Stimulated activated CD8-positive, alpha-beta memory T cell treated with anti-CD3 and anti-CD28 coated beads, Interleukin-15, amount 100 ng/mL, for 48 hours (primary cell): ENCODE measurements at places on chromosomes 2 and 18.

- no peak for DNase-seq
These were observed 18.1 kb downstream of the CYP1B1 start for GRCh38 chr2:38057651-38058410.

- no peak for DNase-seq
These were observed 44.3 kb upstream of the REL start for GRCh38 chr2:60837123-60837522.

GRCh38 chr2:74944987-74945787, 13.3 kb upstream of the POLE4 start:
- DNase-seq: no peak

- no peak for DNase-seq
These were observed 64.0 kb downstream of the NXPH2 start for GRCh38 chr2:138716183-138716582.

- DNase-seq: no peak
These were observed 32.7 kb downstream of the ARHGAP25 start for GRCh38 chr2:68767031-68767961.

GRCh38 chr2:162118166-162119031, 33.6 kb downstream of the GCG start:
- no peak for DNase-seq

DNA sequence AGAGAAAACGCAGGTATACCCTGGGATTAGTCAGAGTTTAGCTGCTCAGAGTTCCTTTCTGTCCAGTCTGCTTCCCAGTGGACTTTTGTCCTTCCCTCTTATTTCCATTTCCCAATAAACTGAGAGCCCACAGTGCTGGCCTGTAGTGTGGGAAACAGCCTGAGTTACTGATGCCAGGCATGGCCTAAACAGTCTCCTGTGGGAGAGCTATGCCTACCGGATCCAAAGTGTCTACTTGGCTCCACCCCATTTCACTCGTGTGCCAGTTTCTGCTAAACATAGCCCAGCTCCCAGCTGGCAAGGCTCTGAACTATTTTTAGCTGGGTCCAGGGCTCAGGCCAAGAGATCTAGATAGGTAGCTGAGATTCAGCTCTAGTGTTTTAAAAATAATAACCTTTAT, 15.6 kb upstream of the PPP1CB start:
- DNase-seq: no peak

- DNase-seq: no peak
These were observed 89.3 kb downstream of the EHBP1 start for GRCh38 chr2:62794791-62795190.

DNA sequence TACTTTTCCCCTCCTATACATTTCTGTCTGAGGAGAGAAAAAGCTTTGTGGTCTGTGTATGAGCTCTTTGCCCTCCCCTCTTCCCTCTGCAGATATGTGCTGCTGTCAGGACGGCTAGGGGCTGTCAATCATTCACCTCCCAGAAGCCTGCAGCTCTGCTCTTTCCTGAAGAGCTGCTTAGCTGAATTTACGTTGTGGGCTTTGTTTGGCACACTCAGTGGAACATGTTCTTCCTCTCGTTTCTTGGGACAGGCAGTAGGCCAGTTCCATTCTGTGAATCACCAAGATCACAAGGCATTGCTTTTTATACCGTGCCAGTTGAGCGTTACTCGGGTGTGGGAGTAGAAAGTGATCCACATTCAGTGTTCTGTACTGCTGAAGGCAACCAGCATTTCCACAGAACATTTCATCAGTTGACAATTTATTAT, 136.7 kb downstream of the LAMA3 start:
- no peak for DNase-seq

DNA sequence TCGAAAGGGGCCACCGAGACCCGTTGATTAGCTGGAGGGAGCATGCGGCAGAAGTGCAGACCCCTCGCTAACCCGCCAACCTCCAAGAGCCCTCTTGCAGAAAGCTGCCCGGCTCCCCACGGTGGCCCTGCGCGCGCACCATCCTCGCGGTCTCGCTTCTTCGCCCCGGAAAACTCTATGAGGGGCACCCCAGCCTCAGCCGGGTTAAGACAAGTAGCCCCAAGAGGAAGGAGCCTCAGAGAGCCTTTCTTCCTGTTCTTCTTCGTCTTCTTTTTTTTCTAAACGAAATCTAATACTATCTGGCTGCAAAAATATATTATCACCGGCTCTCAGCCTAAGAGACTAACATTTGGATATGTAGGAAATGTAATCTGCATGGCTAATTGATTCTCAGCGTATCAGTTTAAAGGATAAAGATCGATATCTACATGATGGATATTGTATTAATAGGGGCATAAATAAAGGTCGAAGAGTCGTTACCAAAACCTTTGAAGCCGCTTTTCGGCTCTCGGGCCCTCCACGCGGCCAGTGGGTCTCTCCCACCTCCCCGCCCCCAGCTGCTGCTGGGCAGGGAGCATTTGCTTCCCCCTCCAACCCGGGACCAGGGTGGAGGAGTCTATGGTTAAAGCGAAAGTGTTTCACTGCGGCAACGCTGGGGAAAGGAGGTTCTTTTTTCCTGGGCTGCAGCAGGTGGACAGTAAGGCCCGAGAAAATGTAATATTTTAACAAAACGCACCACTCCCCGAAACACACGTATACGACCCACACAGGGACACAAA, 6.1 kb upstream of the PAX3 start:
- DNase-seq: no peak

- no peak for DNase-seq
These were observed 260.0 kb upstream of the HS6ST1 start for GRCh38 chr2:128578406-128579390.

DNA sequence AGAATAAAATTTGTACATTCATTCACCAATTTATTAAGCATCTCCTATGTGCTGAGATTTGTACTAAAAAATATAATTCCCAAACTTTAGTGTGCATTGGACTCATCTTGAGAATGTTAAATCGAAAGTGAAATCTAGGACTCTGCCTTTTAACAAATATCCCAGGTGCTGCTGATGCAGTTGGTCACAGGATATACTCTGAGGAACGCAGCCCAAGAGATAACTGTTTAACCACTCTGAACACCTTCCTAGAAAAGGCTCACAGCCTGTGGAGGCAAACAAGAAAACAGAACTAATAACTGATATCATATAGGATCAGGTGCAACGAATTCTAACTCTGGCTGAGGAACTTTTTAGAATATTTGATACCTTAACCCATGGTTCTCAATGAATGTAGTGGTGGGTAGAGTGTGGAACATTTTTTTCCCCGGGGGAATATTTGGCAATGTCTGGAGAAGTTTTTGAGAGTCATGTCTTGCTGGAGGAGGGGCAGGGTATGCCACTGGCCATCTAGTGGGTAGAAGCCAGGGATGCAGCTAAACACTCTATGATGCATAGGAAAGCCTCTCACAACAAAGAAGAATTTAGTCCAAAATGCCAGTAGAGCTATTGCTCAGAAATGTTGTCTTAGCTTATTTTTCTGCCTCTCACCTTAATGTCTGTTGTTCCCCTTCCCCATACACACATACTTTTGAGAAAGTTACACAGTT, 96.5 kb downstream of the EHBP1 start:
- DNase-seq: no peak

GRCh38 chr2:199861132-199861774, 10.3 kb upstream of the FTCDNL1 start:
- DNase-seq: no peak

DNA sequence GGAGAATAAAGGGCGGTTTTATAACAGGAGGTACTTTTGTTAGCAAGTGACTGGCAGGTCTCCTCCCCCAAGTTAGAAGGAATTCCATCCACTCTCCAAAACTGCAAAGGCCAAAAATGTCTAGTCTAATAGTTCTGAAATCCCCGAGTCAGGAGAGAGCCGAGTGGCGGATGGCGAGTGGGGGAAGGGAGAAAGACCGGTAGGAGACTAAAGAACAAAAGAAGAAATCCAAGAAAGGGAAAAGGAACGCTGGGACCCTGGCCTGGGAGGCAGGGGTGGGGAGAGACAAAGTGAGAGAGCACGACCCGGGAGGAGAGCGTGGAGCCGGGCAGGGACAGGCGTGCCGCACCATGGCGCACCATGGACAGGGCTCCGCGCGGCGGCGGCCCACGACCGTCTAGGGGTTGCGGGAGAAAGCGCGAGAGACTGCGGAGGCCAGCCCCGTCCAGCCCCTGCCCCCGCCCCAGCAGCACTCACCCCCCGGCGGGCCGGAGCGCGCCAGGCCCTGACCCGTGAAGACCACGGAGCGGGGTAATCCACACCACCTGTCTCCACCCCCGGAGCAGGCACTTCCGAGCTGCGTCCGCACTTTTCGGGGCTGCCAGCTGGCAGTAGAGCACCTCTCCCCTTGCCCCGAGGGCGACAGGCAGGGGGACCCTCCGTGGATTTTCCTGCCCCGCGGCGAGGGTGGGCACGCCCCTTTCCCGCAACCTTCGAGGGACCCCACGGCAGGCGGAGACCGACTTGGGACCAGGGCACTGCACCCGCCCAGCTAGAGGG, 1.6 kb downstream of the CDH2 start:
- DNase-seq: no peak

DNA sequence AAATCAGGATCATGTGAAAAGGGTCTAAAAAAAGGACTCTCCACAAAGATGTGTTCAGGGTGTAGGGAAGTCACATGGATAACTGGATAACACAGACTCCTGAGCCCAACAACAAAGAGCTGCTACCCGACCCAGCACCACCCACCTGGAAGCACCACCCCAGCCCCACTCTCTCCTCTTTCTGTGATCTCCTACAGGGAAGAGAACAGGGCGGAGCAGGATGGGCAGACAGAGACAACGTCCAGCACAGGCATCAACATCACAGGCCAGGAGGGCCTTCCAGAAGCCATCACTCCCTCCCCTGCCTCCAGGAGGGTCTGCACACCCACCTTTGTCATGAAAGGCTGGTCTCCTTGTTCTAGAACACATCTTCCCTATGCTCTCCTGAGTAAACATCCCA, 1.3 kb upstream of the CIB4 start:
- DNase-seq: no peak

DNA sequence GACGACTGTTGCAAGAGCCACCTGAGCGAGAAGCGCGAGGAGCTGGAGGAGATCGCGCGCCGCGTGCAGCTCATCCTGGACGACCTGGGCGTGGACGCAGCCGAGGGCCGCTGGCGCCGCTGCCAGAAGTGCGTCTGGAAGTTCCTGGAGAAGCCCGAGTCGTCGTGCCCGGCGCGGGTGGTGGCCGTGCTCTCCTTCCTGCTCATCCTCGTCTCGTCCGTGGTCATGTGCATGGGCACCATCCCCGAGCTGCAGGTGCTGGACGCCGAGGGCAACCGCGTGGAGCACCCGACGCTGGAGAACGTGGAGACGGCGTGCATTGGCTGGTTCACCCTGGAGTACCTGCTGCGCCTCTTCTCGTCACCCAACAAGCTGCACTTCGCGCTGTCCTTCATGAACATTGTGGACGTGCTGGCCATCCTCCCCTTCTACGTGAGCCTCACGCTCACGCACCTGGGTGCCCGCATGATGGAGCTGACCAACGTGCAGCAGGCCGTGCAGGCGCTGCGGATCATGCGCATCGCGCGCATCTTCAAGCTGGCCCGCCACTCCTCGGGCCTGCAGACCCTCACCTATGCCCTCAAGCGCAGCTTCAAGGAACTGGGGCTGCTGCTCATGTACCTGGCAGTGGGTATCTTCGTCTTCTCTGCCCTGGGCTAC, 1.2 kb downstream of the KCNF1 start:
- no peak for DNase-seq

GRCh38 chr2:71785516-71785981, 332.2 kb downstream of the DYSF start:
- no peak for DNase-seq

DNA sequence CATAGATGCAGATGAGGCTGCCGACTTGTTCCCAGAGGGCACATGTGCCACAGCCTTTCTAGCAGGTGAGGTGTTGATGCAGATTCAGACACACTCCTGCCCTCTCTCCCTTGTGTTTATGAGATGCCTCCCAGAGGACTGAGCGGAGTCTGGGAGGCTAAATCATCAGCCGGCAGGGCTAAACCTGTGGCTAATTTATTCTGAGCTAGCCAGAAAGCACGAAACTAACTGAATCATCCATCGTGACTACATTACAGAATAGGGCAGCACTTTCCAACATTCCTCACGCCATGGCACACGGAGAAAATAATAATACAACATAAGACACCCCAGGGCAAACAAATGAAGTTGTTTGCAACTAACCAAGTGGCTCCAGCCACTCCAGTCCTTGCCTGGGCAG, 101.7 kb upstream of the FZD7 start:
- DNase-seq: no peak

GRCh38 chr2:9771481-9772017, 71.7 kb upstream of the TAF1B start:
- no peak for DNase-seq

DNA sequence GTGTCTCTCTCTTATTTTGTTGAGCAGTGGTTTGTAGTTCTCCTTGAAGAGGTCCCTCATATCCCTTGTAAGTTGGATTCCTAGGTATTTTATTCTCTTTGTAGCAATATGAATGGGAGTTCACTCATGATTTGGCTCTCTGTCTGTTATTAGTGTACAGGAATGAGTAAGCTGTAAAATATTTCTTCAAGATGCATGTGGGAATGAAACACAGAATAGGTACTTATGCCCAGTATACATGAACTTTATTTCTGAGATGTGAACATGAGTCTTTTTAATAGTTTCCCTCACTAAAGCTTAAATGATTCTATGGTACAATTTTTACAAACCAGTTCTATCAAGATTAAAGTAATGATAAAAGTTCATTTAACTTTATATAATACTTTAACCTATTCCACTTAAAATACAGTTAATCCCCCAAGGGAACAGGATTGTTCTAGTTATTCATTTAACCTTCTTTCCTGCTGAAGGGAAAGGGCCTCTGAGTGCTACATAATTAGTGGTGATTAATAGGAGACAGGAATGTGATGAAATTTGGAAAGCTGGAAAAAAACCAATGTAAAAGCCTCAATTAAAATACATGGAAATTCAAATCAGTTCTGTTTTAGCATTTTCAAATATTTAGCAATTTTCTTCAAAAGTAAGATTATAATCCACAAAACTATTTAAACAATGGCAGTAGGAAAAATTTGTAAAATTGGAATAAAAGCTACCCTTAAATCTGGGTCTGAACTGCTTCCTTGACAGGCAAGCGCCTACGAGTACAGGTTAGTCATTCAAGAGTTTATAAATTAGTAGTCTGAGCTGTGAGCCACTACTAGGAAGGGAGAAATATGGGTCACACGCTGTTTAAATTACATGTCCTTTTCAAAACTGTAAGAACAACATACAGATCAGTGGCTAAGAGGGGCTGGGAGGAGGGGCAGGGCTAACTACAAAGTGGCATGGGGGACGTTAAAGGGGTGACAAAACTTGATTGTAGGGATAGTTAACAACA, 28.9 kb downstream of the SPIRE1 start:
- no peak for DNase-seq

GRCh38 chr2:96751800-96752199, 8.9 kb upstream of the CNNM4 start:
- DNase-seq: no peak

DNA sequence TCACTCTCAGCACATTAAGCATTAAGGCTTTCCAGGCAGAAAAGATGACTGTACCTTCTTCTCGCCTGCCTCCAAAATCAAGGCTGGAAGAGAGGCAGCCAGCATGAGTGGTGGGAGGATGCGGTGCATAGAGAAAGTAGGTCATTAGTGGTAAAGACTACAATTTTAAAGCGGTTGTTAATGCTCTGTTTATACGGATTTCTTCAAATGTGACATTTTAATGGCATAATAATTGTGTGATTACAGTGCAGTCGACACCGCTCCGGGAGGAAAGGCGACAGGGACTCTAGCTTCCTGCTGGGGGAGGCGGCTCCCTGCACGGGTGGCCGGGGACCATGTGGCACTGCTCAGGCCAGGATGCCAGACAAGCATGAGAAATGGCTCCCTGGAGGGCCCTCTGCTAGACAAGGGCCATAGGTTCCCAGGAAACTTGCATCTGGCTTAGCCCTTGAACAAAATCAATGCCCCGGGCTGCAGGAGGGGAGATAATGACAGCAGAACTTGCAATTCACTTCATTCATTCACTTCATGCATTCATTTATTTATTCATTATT, 129.6 kb downstream of the GALNT14 start:
- no peak for DNase-seq
